ENCODE measurements at places on chromosomes 3 and 15.
A peak's percentile ranks its signal among the peaks of the same experiment; 100 is the strongest.

- DNase-seq, result no peak
Observed at GRCh38 chr15:26443321-26443720, 329.5 kb downstream of the GABRB3 start.

- no peak for DNase-seq
Observed at GRCh38 chr3:20073683-20074082, 33.4 kb downstream of the KAT2B start.

DNA sequence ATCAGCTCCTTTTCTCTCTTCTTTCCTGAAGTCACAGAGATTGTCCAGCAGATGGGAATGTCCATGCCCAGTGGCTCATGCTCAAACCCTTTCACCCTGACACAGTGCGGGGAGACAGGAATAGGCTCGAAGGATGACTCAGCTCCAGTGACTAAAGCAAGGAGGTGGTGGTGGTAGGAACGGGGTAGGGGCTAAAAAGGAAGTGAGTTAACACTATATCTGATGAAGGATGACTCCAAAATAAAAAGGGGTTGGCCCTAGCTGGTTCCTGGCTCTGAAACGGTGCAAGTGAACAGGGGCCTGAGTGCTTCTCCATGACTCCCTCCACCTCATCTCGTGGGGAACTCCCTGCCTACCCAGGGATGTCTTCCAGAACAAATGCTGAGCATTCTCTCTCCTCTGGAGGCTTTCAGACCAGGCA lies 167.4 kb upstream of the LPP start:
- DNase-seq, result peak; percentile 20

DNA sequence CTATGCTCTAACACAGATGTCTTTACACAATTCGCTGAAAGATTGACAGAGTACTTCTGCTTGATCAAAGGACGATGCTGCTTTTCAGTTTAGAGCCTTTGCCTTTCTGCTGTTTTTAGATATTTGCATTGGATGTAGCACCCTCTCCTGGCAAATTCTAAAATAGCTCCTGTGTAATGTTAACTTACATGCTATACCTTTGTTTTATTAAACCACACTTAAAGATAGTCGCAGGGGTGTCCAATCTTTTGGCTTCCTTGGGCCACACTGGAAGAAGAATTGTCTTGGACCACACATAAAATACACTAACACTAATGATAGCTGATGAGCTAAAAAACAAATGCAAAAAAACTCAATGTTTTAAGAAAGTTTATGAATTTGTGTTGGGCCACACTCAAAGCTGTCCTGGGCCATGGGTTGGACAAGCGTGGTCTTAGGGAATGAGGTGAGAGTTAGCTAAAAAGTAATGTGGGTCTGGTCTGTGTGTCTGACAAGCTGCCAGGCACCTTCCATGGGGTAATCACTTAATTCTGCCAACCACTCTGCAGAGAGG lies 62.9 kb downstream of the ATG7 start:
- DNase-seq, result peak; percentile 67

GRCh38 chr3:40192628-40193027 lies 116.9 kb upstream of the EIF1B start:
- no peak for DNase-seq

DNA sequence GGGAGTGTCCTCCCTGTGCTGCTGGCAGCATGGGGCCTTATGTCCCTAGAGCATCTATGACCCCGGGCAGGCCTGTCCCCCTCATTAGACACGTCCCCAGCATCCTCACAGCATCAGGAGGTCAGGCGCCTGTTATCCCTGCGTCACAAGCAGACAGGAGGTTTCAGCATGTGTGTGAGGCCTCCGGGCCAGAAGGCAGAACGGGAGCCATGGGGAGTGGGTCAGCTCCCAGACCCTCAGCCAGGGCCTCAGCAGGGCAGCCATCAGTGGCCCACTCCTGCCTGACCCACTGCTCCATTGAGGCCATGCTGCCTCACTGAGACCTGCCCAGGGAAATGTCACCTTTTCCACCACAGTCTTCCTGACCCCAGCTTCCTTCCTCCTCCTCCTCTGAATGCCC lies 71.6 kb downstream of the DNAJB8 start:
- DNase-seq, result no peak

GRCh38 chr15:31758126-31758525 lies 272.2 kb upstream of the CHRNA7 start:
- DNase-seq, result no peak

DNA sequence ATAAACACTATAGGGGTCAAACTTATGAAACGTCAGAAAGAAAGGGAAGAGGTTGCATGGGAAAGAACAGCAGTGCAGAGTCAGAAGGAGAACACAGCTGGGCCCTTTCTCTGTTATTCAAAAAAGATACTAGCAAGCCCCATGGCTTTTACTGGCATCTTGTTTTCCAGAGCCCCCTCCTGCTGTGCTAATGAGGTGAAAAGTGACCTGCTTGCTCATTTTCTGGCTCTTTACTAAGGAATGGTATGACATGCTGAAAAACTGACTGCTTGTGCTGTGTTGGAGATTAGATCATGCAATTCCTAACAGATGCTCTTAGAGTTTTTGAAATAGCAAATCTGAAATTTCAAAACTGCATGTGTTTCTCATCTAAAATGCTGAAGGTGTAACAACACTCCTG lies 541.6 kb upstream of the ALCAM start:
- no peak for DNase-seq

DNA sequence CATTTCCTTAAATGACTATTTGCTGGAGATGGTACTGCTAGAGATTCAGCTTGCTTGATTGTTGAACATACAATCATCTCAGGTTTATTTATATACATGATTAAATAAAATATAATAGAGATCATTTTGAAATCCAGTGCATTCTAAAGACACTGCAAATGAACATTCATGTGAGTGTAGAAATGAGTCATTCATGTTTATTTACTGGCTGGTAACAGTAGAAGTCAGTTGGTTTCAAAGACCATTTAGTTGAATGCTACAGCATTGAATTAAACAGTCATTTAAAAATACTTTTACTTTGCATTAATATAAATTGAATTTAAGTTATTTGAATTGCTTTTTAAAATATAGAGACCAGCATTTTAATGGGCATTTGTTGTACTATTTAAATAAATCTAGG lies 551.9 kb upstream of the GOLIM4 start:
- DNase-seq, result no peak

DNA sequence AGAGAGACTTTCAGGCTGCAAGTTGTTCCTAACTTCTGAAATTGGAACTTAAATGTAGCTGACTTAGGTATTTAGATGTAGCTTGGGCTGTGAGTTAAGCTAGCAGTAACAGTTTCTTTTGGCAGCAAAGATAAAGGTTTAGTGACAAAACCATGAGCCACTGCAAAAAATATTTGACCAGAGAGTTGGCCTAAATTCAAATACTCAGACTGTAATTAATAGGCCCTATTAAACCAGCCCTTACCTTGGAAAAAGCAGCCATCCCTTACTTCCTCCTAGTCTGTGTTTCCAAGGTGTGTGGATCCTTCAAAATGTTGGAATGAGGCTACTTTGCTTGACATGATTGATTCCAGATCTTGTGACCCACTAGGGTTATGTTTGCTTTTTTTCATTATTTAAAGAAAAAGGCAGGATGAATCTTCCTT lies 8.2 kb downstream of the TPM1 start:
- no peak for DNase-seq

DNA sequence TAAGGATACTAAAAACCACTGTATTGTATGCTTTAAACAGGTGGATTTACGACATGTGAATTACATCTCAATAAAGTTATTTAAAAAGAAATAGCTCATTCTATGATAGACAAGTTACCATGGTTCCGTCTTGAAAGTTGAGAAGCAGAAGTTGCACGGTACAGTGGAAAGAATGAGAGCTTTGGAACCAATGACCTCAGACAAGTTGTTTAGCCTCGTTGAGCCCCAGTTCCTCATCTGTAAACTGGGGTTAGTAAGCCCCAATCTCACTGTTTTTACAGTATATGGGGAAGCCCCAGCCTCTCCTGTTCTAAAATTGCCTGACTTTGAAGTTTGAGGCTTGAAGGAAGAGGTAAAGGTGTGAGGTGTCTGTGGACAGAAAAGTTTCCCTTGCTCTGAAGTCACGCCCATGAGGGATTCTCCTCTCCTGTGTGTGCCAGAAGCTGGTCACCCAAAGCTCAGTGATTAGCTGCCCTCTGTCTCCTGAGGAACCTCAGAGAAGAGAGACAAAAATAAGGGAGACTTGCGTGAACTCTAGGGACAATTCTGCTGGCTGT lies 10.0 kb downstream of the CRYGS start:
- peak; percentile 59 for DNase-seq

- no peak for DNase-seq
Observed at GRCh38 chr15:90015749-90016148, 14.6 kb downstream of the ZNF710 start.

- no peak for DNase-seq
Observed at GRCh38 chr3:130084436-130084980, 2.9 kb downstream of the ALG1L2 start.

- no peak for DNase-seq
Observed at GRCh38 chr3:73326396-73326795, 264.9 kb downstream of the EBLN2 start.

DNA sequence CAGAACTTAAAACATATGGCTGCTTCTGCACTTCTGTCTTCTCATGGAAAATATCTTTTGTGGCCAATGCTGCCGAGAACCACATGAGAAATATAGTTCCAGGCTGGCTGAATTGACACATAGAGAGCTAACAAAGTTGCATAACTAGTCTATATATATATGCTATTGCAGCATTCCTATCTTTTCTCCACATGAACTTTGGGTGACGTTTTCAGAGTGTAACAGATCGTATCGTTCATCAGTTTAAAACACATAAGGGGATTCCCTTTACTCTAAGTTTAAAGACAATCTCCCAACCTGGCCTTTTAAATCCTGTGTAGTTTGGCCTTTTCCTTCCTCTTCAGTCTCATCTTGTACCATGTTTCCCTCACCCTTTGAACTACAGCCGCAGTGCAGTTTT lies 394.2 kb upstream of the CBLB start:
- DNase-seq, result no peak

DNA sequence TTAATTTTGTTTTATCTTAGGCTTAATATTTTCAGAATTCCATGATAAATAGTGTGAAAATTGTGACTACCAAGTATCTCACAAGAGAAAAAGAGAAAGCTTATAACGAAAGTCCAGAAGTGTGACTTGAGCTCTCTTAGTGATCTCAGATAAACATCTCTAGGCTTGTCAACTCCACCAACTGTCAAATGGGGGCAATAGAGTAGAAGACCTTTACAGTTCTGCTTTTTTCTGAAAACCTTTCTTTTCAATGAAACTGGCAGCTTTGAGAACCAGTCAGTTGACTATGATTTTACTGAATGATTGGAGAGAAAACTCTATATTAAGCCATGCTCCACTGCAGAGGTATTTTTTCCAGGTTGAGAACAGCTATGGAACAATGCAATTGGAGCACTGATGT lies 119.2 kb upstream of the TP63 start:
- no peak for DNase-seq

DNA sequence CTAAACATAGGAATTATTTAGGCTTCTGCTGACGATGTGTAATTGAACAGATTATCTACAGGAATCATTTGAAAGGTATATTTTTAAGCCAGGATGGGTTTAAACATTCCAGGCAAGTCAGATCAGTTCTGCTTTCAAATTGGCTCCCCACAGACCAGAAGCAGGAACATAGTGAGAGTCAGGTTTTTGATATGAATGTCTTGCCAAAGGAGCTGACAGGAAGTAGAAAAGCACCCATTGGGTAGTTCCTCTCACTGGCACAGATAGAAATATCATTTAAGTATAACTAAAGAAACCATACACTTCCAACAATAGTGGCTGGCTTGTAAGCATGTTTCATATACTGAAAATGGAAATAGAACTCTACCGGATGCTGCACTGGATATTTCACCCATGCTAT lies 95.2 kb downstream of the CLDN1 start:
- no peak for DNase-seq

GRCh38 chr3:28590860-28591259 lies 242.2 kb upstream of the AZI2 start:
- no peak for DNase-seq

DNA sequence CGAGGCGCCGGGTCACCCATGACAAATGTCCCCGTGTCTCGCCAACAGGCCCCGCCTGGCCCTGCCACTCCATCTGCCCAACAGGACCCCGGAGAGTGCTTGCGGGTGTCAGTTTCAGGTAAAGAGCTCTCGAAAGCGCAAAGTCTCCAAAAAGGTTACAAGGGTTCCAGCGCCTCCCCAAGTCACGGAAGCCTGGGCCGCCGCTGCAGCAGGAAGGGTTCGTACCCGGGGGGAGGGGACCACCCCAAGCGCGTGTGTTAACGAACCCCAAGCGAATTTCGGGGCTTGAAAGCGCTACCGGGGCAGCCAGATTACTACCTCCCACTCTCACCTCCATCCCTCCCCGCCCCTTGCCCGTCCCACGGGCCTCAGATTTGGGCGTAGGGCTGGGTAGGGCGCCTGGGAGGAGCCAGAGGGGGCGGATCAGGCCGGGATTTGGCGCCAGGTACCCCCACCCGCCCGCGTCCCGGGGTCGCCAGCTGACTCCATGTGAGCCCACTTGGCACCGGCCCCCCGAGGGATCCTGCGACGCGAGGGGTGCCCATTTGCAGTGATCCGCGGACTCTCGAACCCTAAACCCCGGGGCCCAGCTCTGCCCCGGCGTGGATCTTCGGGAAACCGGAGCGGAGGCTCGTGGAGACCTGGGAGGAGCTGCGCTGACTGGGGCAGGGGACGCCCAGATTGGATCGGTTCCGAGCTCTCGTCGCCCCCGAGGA lies 85.9 kb downstream of the NR2F2 start:
- DNase-seq, result no peak

DNA sequence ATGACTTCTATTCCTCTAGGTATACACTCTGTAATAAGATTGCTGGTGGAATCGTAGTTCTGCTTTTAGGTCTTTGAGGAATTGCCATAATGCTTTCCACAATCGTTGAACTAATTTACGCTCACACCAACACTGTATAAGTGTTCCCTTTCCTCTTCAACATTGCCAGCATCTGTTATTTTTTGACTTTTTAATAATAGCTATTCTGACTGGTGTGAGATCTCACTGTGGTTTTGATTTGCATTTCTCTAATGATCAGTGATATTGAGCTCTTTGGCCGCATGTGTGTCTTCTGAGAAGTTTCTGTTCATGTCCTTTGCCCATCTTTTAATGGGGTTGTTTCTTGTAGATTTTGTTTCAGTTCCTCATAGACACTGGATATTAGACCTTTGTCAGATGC lies 12.8 kb downstream of the NXPE3 start:
- no peak for DNase-seq

- no peak for DNase-seq
Observed at GRCh38 chr3:120506828-120507774, 56.3 kb upstream of the FSTL1 start.

DNA sequence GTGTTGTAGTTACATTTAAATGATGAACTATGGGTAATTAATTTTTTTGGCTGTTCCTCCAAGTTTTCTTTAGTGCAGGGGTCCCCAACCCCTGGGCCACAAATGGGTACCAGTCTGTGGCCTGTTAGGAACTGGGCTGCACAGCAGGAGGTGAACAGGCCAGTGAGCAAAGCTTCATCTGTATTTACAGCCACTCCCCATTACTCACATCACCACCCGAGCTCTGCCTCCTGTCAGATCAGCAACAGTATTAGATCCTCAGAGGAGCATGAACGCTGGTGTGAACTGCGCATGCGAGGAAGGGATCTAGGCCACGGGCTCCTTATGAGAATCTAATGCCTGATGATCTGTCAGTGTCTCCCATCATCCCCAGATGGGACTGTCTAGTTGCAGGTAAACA lies 75.9 kb upstream of the RPL35A start:
- no peak for DNase-seq

- DNase-seq, result no peak
Observed at GRCh38 chr3:42706721-42707619, 4.4 kb upstream of the HHATL start.
